T-cell (primary cell): ENCODE measurements at places on chromosomes 13 and 19.

DNA sequence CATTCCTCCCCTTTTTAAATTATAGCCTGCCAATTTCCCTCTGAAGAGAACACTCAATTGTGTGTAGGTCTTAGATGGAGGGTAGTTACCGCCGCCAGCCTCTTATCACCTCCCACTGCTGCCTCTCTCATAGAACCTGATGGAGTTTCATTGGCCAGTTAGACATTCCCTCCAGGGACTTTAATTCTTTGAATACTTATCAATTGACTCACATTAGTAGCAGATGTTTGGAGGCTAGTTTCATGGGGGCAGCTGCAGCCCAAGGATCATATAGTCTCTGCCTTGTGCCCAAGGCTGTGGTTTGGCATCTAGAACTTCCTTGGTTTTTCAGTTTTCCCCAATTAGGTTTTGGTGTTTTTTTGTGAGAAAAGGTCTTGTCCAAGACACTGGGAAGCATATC, 318.9 kb upstream of the HTR2A start:
- no peak for DNase-seq

DNA sequence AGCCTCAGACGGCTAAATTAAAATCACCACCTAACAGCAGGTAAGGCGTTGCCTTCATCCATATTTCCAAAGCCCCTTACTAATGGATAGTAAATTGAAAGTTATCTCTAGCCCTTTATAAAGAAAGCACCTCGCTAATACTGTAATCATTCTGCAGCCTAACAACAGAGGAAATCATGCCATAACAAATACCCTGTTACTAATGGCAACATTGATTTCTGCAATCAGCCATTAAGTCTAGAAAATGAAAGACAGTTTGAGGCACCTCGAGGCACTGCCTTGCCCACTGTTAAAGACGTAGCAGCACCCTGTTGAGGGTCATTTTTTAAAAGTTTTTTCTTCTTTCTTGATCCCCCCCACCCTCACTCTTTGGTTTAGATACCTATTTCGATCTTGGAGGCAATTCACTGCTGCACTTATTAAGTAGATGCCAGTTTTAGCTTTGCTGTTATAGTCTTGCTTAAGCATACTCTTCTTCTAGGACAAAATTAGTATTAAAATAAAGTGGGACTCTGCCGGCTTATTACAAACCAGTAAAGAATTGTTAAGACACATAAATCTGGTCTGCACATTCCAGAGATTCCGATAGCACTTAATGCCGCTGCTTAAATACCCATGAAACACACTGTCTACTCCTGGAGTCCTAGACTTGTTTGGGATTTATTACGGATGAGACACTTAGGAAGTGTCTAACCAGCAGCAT, 74.8 kb downstream of the ZNF536 start:
- DNase-seq = no peak

GRCh38 chr19:2488405-2488941, 12.5 kb downstream of the GADD45B start:
- DNase-seq = no peak

DNA sequence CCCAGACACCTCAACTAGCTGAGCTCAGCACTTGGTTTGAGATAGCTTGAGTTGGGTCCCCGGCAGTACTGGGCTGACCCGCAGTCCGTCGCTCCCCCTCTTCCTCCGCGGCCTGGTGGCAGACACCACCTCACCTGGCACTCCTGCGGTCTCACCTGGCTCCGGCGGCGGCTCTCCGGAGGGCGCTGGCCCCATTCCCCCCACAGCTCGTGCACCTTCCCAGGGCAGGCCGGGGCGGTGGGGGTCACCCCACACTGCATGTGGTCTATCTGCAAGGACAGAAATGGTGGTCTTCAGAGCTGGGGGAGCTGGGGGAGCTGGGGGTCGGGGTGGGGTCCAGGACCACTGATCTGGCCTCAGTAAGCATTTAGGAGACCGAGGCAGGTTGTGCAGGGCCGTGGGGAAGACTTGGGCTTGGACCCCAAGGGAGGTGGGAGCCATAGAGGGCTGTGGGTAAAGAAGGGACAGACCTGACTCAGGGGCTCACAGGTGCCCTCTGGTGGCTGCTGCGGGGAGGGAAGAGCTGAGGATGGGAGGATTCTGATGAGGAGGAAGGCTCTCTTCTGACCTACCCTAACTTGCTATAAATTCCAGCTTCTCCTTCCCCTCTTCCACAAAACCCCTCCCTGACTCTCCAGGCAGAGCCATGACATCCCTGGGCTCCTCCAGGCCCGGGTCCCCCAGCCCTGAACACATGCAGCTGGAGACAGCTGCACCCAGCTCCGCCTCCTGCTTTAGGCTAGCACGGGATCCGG, 6.7 kb upstream of the PLIN4 start:
- DNase-seq = peak; percentile 73

- no peak for DNase-seq
Observed at GRCh38 chr19:9146882-9147281, 6.7 kb downstream of the ZNF317 start.

DNA sequence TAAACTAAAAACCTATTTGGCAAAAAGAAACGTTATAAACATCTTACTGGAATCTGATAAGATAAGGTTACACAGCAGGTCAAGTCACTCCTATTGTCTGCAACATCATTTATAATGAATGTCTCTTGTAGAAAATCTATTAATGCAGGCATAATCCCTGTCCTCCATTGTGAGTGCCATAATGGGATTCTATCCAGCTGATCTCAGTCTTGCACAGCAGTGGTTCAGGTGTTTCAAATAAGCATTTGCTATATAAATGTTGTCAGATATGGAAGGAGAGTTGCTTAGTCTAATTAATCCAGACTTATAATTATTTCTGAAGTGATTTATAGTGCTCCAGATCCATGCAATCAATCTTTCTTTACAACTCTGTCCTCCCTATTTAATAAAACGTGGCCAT, 186.5 kb upstream of the ATXN8OS start:
- no peak for DNase-seq

GRCh38 chr19:48635966-48636858, 967 bp downstream of the DBP start:
- no peak for DNase-seq

DNA sequence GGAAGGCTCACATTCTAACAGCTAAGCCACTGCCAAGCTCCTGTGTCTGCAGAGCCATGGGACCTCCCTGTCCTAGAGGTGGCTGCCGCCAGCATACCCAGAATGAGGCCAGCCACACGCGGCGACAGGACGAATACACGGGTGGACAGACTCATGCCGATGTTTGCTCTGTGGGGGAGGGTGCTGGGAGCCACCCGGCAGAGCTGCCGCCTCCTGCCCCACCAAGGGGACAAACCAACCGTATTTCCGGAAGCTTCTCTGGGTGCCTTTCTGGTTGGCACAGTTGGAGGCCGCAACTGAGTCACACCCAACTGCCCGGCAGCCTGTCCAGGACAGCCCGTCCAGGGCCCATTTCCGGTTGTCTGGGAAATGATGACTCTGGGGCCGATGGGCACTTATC, 20.3 kb downstream of the C13orf46 start:
- no peak for DNase-seq

GRCh38 chr19:23281663-23282276, 31.6 kb upstream of the ZNF724 start:
- no peak for DNase-seq

DNA sequence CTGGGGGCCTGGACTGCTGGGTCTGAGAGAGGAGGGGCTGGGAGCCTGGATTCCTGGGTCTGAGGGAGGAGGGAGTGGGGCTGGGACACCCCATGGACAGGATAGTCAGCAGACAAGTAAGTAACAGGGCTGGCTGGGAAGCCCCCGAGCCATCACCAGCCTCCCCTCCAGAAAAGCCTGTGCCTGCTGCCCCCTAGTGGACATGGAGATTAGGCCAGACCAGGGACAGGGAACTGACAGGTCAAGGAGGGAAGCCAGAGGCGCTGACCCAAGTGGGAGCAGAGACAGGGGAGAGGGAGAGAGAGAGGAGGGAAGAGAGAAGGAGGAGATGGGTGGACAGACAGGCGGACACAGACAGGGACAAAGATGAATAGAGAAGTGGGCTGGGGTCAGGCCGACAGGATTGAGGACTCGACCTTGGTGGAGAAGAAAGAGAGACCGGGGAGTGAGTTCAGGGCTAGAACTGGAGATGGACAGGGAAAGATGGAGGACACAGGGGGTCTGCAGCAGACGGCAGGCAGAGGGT, 6.7 kb upstream of the ERFL start:
- peak; percentile 62 for DNase-seq

GRCh38 chr13:43787997-43788396, 1.2 kb upstream of the ENOX1 start:
- DNase-seq = no peak

DNA sequence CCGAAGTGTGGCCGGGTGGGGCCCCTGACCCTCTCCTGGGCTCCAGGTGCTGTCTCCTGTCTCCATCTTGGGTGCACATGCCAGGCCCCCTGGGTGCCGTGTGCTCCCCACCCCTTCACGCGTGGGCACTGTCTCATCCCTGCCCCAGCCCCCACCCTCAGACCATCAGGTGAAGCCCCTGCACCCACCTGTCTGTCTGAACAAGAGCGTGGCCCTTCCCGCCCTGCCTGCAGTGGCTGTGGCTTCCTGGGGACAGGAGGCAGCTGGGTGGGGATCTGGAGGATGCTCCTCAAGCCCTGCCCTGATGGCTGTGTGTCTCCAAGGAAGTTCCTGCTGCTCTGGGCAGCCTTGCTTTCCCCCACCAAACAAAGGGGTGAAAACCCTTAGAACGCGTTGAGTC, 2.2 kb downstream of the PRR22 start:
- DNase-seq = no peak

DNA sequence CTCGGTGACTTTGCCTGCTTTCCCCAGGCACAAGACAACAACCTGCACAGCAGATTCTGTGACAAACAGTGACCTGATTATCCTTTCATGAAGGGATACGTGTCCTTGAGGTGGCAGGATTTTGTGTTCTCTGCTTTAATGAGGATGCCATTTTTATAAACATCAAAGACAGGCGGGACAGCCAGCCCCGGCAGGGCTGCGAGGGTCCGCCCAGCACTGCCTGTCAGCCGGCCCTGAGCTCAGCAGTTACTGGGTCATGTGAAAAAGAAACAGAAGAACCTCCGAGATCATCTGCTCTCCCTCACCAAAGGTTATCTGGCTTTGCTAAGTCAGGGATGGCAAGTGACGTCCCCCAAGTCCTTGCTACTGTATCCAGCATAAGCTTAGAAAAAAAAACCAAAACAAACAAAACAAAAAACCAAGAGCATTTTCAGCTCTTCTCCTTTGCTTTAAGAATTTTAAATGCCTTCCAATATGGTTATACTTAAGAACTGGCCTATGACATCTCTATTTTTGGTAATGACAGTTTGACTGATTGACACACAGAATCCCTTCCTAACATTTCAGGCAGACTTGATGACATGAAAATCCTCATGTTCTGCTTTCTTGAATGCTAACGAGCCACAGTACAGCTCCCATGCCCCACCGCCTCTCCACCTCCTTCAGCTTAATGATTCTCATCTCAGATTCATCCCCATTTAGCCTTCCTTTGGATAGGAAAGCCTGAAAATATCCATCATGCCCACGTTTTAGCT, 666.6 kb upstream of the ARGLU1 start:
- no peak for DNase-seq

DNA sequence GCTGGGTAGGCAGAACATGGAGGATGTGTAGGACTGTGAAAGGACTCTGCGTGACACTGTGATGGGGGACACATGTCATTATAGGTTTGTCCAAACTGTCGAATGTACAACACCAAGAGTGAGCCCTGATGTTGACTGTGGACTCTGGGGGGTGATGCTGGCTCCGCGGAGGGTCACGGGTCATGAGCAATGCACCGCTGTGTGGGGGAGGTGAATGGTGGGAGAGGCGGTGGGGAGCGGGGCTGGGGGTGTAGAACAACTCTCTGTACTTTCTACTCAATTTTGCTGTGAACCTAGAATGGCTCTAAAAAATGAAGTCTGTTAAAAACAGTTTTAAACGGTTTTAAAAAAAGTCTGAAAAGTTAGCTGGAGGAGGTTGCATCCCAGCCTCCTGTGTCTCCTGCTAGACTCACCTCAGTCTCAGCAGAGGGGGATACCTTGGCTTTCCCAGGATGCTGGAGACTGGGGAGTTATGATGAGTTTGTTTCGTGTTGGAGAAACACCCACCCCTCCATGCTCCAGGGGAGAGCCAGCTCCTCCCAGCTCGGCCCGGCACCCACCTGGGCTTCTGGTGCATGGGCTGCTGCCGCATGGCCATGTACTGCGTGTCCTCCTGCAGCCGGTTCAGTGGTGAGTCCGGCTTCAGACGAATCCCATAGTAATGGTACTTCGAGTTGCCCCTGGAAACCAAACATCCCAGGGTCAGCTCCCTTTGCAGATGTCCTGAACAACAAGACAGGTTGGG, 34.7 kb upstream of the RANBP3 start:
- DNase-seq = no peak

DNA sequence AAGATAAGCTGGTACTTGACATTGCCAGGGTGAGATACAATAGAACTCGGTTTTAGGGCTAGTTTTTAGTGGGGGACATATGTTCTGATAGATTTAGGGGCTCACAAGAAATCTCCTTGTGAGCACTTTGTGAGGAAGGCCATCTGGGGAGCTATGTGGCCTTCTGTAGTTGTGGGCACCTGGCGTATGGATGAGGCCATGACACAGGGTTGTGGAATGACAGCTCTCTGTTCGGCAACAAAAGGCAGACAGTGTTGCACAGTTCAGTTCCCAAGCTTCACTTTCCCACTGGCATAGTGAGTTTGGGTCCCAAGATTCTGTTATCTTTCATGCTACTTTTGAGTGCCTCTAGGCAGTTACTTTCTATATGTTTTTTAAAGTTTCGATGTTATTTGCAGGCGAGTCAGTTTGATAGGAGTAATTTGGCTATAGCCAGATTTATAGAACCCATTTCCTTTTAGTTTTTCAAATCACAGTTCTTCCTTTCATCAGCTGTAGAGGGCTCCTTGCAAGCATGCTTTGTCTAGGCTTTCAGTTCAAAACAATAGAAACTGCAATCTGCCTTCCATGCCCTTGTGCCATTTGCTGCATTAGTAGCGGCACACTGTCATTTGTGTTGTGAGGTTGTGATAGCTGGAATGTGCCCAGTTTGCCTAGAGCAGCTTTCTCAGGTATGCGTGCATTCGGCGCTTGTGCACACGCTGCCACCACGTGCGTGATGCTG, 70.6 kb upstream of the TEX29 start:
- no peak for DNase-seq

- DNase-seq = no peak
Observed at GRCh38 chr13:110119935-110120905, 186.7 kb downstream of the COL4A1 start.

- DNase-seq = no peak
Observed at GRCh38 chr19:40091205-40092129, 724 bp upstream of the ZNF780A start.

DNA sequence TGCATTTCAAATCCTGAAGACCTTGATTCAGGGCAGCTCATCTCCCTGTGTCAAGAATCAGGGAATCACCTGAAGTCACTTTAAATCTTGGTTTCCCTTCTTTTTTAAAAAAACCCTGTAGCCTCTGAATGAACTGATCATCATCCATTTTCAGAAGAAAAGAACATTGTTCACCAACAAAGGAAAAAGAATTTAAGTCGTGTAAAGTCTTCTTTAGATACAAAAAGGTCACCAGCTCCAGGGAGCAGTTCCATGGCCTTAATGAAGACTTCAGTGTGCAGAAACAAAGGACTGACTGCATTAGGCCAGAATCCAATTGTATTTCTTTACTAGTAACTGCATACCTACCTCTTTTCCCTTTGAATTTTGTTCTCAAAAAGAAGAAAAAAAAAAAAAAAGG, 245.0 kb downstream of the ABCC4 start:
- DNase-seq = no peak
